ENCODE measurements at places on chromosomes 12 and 14. TPM values are rescaled to one million over a fixed set of nuclear protein-coding genes. Genes with fewer than 3 reads are reported as not detected.

The DNAH10 gene
- 0.43 TPM for total RNA-seq

The HVCN1 gene
- total RNA-seq = 8.5 TPM

The NRIP2 gene
- not detected for total RNA-seq

The PLBD1 gene
- 1.1 TPM for total RNA-seq

The HOXC12 gene
- not detected for total RNA-seq

The SERPINA10 gene
- not detected for total RNA-seq

The GLT8D2 gene
- 75.8 TPM for total RNA-seq

The MMP19 gene
- 5.9 TPM for total RNA-seq

The GPD1 gene
- total RNA-seq = not detected
